ENCODE measurements at places on chromosomes 3 and 15. TPM values are rescaled to one million over a fixed set of nuclear protein-coding genes. Genes with fewer than 3 reads are reported as not detected.
A peak's percentile ranks its signal among the peaks of the same experiment; 100 is the strongest.

Gene GOLGA6L7
- total RNA-seq, result not detected

- DNase-seq, result no peak
These were observed 40.6 kb upstream of the FXR1 start for GRCh38 chr3:180871901-180872300.

- no peak for DNase-seq
These were observed 32.5 kb downstream of the ACAD9 start for GRCh38 chr3:128911911-128912310.

DNA sequence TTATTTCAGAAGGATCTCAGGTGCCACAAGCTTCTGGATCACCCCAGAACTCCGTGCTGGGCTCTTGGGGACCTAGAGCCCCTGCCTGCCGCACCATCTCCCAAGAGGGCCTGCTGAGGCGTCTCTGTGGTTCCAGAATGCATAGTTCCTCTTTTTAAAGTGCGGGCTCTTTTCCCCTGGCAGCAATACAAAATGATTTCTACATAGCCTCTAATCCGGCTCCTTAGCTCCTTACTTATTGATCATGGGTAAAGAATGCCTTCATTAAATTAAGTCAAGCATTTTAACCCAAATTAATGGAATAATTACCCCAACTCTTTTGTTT lies 121.9 kb downstream of the ATP10A start:
- no peak for DNase-seq

Gene SPINT1
- total RNA-seq, result 6.7 TPM

GRCh38 chr15:62569460-62570404 lies 404.6 kb upstream of the C2CD4B start:
- no peak for DNase-seq

Gene B3GALNT1
- 1.8 TPM for total RNA-seq

GRCh38 chr3:117084739-117085270 lies 375.2 kb downstream of the TUSC7 start:
- no peak for DNase-seq

GRCh38 chr3:126135071-126135405 lies 45.3 kb downstream of the ALDH1L1 start:
- no peak for DNase-seq

DNA sequence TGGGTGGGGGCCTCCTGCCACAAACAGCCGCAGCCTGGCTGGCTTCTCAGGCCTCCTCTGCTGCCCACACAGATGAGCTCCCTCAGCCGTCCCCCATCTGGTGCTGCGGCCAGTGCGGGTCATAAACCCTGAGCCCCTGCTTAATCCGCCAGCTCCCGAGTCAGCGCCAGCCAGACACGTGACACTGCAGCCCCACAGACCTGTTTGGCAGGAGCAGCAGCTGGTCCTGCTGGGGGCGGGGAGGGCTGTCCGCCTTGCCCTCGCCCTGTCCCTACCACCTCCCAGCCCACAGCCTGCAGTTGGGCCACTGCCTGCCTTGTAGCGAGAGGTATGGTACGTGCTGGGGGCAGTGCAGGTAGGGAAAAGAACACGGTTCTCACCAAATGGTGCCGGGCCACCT lies 86.2 kb downstream of the IQSEC1 start:
- DNase-seq, result no peak

GRCh38 chr3:121274411-121274810 lies 271.4 kb downstream of the POLQ start:
- no peak for DNase-seq

DNA sequence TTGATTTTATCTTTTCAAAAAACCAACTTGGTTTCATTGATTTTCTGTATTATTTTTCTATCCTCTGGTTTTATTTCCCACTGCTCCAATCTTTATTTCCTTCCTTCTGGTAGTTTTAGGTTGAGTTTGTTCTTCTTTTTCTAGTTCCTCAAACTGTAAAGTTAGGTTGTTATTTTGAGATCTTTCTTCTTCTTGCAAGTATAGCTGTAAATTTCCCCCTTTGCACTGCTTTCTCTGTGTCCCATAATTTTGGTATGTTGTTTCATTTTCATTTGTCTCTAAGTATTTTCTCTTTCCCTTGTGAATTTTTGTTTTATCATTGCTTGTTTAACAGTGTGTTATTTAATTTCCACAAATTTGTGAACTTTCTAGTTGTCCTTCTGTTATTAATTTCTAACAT lies 120.0 kb downstream of the PLD1 start:
- no peak for DNase-seq

Gene NGLY1
- total RNA-seq, result 44.8 TPM

Gene ISY1
- 94.7 TPM for total RNA-seq

Gene ZNF80
- total RNA-seq, result 2.3 TPM

DNA sequence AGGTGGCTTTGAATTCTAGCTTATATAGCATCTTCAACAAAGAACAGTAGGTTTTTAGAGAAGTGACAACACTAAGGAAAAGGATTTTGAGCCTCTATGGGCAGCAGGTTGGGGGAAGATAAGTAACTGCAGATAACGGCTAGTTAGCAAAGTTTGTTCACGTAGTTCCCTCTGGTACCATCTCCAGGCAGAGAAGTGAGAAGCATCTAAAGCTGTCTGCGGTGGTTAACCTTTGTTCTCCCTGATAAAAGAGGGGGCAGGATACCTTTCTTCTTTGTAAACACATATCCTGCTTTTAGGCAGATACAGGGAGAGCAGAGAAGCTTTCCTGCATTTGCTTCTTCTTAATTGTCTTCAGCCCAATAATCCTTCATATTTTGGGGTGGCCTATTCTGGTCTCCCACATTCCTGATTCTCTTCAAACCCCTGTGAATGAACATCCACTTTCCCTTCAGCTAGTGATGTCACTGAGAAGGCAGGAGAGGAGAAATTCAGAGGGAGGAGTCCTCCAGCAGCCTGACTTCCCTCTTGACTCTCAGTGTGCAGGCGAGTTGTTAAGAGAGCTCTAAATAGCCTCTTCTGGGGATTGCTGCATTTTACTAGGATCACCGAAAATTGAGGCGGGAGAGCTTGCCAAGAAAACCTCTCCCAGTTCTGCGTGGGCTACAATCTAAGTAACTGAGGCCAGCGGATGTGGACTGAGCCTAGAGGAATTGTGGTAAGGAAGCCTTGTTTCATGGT lies 393.7 kb upstream of the C2CD4B start:
- DNase-seq, result no peak

GRCh38 chr3:16355828-16356227 lies 90.8 kb downstream of the OXNAD1 start:
- no peak for DNase-seq

Gene MDFIC2
- total RNA-seq, result not detected

DNA sequence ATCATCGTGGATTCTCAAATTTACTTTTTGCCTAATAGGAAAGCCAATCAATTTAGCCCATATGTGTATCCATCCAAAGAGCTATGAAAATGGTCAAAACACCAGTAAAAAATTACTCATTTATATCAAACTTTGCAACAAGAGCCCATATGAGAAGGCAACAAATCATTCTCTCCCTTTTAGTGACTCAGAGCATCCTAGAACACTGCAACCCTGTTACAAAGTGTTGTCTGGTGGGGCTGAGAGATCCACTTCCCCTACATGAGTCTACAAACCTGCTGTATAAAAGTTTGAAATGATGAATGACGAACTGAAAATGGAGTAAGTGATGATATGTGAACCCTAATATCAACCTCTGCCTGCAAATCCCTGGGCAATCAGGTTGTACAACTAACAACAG lies 23.3 kb downstream of the PDZRN3 start:
- DNase-seq, result no peak

GRCh38 chr3:155356594-155357370 lies 63.3 kb upstream of the STRIT1 start:
- no peak for DNase-seq

Gene C3orf85
- not detected for total RNA-seq

- DNase-seq, result no peak
These were observed 12.4 kb downstream of the PLS1 start for GRCh38 chr3:142608631-142609030.

DNA sequence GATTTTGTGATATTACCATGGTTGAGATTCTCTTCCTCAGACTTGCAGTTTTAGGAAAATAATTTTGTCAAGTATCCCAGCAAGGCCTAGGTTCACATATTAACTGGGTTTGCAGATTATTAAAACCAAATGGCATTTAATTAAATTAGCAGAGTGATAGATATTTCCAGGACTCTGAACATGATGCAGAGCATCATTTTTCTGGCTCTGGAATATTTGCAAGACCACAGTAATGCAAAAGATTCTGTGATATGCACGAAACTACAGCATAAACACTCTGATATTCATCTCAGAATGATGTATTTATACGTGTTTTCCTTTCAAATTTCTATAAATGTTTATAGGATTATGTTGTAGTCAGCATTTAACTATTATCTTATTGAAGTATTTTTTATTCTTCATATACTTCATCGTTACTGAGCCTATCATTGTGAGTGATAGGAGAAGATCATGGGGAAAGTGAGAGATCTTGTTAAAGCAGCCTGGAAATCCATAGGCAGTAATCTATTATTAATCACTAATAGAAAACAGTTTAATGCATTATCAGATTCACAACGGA lies 1245.6 kb downstream of the OTOL1 start:
- DNase-seq, result no peak

Gene ADAMTSL3
- total RNA-seq, result not detected

GRCh38 chr3:50876947-50877346 lies 202.2 kb downstream of the DOCK3 start:
- no peak for DNase-seq

GRCh38 chr3:88926221-88926620 lies 181.2 kb upstream of the EPHA3 start:
- no peak for DNase-seq

GRCh38 chr3:183122257-183122932 lies 23.1 kb upstream of the MCCC1 start:
- peak; percentile 49 for DNase-seq

DNA sequence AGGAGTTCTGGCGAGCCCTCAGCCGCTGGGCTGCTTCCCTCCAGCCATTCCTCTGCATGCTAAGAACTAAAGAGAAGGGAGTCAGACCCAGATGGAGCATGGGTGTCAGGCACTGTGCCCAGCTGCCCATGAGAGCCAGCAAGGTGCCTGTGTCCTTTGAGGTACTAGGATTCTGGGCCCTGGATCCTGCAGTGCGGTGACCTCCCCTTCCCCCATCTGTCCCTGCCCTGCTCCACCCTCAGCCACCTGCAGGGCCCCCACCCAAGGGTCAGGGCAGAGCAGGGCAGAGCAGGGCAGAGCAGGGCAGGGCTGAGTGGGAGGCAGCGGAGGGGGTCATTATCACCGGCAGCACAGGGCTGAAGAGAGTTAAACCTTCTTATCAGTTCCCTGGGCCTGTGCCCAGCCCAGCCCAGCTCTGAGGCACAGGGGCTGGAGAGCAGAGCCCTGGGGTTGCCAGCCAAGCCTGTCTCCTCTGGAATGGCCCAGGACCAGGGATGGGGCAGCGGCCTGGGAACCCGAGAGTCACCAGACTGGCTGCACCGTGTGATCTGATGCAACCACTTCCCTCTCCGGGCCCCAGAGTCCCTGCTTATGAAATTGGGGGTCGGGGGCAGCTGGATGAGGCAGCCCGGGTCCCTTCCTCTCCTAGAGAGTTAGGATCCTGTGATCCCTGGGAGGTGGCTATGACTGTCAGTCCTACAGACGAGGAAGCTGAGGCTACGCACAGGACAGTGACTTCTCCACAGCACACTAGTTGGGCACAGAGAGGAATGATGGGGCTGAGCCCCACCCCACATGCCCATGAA lies 17.3 kb downstream of the ZDHHC19 start:
- no peak for DNase-seq

Gene CLDN1
- total RNA-seq, result 0.09 TPM
